ENCODE measurements at places on chromosomes 7 and 10.

DNA sequence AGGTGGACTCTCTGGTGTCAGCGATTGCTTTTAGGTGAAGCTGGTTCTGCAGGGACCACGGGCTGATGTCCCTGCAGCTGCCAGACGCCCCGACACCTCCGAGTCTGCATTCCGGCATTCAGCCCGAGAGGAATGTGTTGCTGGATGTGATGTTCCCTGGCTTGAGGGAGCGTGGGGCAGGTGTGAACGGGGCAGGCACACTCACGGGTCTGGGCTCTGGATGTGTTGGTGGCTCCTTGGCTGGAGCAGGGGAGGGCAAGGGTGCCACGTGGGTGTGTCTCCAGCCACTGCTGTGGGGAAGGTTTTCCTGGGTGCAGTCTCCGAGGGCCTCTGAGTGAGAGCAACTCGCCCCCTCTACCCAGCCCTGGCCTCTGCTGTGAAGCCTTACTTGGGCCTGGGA is 140.5 kb downstream of the CAMK1D start:
- DNase-seq = no peak

DNA sequence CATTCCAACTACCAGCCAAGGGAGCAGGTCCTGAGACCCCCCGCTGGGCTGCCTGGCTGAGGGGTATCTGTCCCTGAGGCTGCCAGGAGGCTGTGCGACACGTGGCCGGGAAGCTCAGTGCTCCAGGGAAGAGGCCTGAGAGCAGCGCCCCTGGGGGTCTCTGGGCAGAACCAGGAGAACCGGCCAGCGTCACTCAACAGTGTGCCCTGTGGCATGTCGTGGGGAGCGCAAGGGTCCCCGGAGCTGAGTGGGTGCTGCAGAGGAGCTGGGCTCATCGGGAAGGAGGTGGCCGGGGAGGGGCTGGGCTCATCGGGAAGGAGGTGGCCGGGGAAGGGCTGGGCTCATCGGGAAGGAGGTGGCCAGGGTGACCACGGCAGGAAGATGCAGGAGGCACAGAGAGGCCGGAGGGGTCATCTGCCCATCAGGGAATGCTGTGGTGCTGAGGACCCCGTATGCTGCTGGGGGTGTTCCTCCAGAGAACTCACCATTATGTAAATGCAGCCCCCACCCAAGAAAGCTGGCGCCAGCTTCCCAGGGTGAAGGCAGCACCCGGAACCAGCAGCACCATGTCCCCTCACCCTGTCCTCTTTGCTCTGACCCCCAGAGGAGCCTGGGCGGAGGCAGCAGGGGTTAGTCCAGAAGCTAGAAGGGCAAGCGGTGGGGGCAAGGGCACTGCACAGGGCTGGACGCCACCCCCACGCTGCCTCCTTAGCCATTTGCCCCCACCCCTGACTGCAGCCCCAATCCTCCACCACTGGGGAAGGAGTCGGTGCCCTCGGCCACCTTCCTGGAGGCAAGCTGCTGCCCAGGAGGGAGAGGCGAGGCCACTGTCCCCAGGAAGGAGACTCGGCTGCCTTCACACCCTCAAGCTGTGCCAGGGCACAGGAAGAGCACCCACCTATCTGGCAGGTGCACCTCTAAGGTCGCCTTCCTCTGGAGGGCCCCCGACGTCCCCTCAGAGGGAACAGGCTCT is 33.3 kb downstream of the CALML3 start:
- DNase-seq = no peak

GRCh38 chr7:103124429-103124979 is 24.4 kb downstream of the NAPEPLD start:
- no peak for DNase-seq

- no peak for DNase-seq
Measured at GRCh38 chr10:52020702-52021101, 293.4 kb upstream of the DKK1 start.

- DNase-seq = peak; percentile 62
Measured at GRCh38 chr7:55533050-55533728, 39.1 kb downstream of the VOPP1 start.

DNA sequence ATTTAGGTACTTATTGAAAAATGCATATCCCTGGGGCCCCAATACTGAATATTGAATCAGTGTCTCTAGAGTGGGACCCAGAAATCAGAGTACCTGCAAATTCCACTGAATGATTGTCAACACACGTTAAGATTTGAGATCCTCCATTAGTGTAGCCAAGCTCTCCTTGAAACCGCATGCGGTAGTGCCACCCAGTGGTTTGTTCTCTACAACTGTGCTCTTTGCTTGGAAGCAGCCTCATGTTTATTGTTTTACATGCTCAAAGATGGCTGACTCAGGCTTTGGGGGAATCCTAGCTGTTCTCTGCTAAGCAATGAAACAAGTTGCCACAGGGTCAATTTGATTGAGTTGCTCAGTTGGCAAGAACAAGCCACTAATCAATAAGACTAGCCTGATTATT is 340.2 kb upstream of the CELF2 start:
- DNase-seq = peak; percentile 44

DNA sequence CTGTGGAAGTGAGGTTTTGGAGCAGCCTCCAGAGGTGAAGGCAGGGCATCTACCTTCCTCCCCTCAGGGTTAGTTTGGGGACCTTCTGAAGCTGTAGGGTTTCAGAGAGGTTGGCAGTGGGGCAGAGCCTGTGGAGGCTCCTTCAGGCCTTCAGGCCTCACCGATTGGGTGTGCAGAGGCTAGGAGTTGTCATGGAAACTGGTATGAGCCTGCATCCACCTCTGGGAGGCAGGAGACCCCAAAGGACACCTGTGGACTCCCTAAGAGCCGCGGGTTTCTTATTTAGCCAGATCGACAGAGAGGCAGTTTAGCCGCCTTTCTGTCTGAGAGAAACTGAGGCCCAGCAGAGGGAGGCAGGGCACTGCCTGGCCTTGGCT is 2.0 kb downstream of the LZTS2 start:
- DNase-seq = no peak

GRCh38 chr7:41520445-41520844 is 182.4 kb downstream of the INHBA start:
- DNase-seq = no peak

DNA sequence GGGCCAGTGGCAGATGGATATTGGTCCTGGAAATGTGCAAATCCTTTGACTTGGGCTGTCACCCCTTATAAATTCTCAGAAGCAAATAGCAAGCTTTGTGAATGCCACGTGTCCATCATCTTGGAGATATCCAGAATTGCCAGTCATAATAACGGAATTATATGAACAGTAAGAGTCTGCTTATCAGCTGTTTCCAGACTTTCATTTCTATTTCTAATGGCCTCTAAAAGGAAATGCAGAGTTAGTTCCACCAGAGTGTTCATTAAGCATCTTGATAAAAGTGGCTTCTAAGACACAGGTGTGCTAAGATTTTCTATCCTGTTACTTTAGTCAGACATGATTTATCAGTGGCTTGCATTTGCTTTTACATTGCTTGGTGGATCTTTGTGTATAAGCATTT is 87.4 kb downstream of the RAMP3 start:
- DNase-seq = no peak

DNA sequence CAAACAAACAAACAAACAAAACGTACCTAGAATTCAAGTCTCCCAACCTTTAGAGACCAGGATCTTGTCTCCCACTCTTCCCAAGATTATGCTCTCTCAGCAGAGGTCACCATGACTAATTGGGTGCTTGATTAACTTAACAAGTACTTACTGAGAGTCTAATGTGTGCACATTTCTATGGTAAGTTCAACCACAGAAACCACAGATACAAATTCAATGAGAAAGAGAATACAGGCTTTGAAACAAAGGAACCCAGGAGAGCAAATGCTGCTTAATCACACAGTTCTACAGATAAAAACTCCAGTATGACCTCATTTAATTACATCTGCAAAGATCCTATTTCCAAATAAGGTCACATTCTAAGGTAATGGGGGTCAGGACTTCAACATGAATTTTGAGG is 142.8 kb downstream of the DNAJC1 start:
- DNase-seq = peak; percentile 1

- no peak for DNase-seq
Measured at GRCh38 chr7:138477581-138477980, 17.5 kb downstream of the TRIM24 start.

DNA sequence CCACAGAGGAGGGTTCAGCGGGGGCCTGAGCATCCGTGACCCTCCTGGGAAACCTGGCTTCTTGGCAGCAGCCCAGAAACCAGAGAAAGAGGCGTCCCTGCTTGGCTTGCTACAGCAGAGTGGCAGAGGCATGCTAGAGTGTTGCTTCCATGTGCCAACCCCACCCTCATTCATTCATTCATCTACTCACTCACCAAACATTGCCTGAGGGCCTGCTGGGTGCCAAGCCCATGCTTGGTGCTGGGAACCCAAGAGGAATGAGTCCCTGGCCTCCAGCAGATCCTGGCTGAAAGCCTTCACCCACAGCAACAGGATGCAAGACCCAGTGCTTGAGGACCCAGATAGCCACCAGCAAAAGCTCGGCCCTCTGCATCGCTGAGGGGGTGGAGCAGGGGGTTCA is 129.0 kb downstream of the CDH23 start:
- DNase-seq = no peak

DNA sequence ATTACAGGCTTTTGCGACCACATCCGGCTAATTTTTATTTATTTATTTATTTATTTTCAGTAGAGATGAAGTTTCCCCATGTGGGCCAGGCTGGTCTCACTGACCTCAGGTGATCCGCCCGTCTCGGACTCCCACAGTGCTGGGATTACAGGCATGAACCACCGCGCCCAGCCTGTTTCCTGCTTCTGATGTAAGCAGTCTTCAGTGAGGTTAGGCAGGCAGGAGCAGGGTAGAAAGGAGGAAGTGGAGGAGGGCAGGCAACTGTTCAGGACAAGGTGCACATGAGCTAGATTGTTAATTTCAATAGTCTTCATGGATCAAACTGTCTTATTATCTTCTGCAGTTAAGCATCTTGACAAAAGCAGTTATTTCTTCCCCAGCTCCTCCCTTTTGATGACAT is 605.0 kb downstream of the CCSER2 start:
- DNase-seq = no peak

DNA sequence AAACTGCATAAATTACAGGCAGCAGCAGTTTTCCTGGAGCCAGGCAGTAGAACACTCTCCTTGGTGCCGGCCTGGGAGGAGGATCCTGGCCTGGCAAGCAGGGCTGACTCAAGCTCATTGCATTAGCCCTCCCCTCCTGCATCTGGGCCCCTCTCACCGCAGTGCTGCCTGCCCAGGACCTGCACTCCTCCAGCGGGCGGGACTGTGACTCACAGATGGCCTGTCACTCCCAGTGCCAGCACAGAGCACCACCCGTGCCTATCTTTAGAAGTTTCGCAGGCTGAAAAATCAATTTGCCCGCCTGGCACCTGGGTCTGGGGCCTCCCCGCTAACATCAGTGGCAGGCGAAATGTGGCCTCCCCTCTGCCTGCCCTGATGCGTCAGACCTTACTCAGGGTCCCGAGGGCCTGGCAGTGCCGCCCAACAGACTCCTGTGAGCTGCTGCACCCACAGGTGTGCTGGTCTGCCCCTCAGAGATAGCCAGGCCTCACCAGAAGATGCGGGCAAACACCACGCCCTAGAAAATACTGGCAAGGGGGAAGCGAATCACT is 123.8 kb downstream of the KCNMA1 start:
- DNase-seq = peak; percentile 92

- DNase-seq = no peak
Measured at GRCh38 chr7:26367219-26367711, 75.6 kb downstream of the SNX10 start.

DNA sequence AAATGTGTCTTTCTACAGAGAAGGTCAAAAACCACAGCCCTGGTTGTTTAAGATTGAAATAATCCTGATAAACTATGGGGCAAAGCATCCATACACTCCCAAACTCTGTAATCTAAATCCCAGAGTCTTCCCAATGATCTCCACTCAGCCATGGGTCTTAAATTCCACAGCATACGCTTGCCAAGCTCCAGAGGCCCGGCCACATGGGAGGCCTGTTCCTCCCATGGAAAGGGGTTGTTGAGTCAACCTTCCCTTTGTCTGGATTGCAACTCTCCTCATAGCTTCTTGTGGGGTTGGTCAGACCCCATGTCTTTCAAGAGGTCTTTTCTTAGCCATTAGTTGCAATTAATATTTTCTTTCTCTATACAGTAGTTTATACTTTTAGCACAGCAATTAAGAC is 718 bp upstream of the STEAP4 start:
- no peak for DNase-seq

DNA sequence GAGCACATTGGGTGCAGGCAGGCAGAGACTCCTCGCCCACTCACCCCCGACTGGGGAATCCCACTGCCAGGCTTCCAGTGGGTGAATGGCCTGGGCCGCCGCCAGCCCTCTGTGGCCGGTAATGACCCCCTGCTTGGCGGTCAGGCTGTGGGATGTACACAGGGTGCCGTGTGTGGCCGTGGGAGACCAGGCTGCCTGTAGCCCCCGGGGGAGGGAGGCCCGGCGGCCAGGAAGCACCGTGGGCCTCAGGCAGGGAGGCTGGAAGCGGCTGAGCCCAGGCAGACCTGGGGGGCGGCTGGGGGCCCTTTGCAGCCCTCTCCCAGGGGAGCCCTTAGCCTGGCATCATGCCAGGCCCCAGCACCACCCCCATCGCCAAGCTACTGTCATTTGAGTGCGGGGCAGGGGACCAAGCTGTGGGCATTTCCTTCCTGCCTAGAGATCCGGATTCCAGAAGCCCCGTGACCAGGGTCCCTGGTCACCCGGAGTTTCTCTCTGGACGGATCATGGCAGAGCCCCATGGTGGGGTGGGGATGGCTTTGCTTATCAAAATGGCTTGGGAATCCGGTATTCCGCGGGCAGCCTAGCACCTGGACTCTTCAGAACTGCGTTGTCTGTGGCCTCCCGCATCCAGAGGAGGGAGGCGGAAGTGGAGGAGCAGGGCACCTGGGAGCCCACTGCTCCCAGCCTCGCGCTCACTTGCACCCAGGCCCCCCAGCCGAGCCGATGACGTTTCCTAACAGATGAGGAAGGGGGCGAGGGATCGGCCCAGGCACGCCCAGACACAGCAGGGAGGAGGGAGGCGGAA is 1.1 kb downstream of the TTYH3 start:
- peak; percentile 81 for DNase-seq

- DNase-seq = peak; percentile 69
Measured at GRCh38 chr10:78025685-78026364, 3.5 kb downstream of the POLR3A start.

- DNase-seq = no peak
Measured at GRCh38 chr7:148584154-148584827, 6.3 kb upstream of the C7orf33 start.

GRCh38 chr10:15123749-15124184 is 26.6 kb downstream of the RPP38 start:
- peak; percentile 79 for DNase-seq

DNA sequence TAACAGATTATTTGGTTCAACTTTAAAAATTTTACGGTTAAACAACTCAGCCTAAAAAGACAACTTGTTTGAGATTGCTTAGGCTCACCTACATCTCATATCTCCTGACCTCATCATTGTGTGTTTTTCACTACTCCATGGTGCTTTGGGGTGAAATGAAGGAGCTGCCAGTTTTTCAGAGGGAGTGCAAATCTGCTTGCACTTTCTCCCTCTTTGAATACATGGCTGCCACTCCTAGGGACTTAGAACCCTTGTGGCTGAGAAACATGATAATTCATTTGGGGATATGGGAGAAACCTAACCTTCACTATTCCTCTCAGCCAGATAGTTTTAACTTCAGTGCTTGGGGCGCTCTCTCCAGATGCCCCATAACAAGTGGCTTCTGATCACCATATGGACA is 2.7 kb downstream of the CCSER2 start:
- no peak for DNase-seq

GRCh38 chr7:83643739-83644138 is 5.2 kb downstream of the SEMA3E start:
- no peak for DNase-seq

All from EL (cell line).